ENCODE measurements at places on chromosomes 1 and 21.

DNA sequence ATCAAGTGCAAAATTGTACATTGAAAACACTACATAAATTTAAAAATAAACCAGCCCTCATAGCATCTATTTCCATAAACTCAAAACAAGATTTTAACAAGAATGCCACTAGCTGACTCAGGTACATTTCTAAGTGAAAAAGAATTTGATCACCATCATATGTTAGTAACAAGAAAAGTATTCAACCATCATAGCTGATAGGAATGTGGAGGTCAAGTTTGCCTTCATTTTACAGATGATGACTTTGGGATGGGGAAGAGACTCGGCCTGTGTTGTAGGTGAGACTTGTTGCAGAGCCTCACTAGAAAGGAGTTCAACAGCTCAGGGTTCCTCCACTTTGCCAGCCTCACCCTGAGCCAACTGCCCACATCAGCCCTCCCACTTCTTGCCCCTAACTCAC, 318.8 kb upstream of the FAM78B start:
- DNase-seq: no peak

GRCh38 chr1:243260221-243260880, 4.5 kb downstream of the SDCCAG8 start:
- no peak for DNase-seq

DNA sequence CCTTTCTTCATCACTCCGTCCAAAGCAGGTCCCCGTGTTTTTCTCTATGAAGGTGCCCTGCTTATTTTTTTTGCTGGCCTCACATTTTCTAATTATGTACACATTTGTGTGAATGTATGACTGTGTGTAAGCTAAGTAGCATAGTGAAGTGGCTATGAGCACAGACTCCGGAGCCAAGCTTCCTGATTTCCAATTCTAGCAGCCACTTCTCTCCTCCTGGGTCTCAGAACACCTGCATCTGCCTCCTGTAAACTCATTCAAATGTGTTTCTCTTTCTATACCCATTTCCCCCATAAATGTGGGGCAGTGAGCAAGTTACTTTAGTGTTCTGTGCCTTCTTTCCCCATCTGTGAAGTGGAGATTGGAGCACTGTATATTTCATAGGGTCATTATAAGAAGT, 2.1 kb downstream of the SLAMF6 start:
- DNase-seq: no peak

- DNase-seq: no peak
These were observed 8.2 kb upstream of the PIGK start for GRCh38 chr1:77227381-77227780.

DNA sequence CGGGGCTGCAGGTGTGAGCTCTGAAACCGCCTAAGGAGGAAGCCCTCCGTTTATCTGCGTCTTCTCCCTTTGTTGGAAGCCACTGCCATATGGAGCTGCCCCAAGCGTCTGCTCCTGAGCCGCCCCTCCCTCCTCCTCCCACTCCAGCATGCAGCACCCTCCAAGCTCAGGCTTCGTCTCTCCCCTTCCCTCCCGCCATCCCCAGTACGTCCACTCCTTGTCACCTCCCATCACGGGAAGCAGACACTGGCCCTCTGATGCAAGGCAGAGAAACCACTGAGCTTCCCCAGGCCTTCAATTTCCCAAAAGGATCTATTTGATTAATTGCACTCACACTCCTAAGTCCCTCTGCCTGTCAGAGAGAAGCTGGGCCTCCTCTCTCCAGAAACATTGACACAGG, 52.5 kb downstream of the NFASC start:
- DNase-seq: no peak

DNA sequence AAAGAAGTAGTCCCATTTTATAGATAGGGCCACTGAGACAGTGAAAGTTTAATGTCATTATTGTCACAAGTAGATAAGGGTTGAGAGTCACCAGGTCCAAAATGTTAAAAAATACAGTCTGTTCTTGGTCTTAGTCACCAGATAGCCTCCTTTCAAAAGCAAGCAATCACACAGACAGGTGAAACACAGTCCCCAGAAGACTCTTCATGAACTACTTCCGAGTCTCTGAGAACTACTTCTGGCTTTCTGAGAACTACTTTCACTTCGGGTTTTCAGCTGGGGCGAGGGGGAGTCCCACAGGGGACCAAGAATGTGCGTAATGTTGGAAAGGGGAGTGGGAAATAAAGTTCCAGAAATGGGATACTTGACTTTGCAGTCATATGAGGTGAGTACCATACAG, 143.2 kb downstream of the HHIPL2 start:
- DNase-seq: no peak

DNA sequence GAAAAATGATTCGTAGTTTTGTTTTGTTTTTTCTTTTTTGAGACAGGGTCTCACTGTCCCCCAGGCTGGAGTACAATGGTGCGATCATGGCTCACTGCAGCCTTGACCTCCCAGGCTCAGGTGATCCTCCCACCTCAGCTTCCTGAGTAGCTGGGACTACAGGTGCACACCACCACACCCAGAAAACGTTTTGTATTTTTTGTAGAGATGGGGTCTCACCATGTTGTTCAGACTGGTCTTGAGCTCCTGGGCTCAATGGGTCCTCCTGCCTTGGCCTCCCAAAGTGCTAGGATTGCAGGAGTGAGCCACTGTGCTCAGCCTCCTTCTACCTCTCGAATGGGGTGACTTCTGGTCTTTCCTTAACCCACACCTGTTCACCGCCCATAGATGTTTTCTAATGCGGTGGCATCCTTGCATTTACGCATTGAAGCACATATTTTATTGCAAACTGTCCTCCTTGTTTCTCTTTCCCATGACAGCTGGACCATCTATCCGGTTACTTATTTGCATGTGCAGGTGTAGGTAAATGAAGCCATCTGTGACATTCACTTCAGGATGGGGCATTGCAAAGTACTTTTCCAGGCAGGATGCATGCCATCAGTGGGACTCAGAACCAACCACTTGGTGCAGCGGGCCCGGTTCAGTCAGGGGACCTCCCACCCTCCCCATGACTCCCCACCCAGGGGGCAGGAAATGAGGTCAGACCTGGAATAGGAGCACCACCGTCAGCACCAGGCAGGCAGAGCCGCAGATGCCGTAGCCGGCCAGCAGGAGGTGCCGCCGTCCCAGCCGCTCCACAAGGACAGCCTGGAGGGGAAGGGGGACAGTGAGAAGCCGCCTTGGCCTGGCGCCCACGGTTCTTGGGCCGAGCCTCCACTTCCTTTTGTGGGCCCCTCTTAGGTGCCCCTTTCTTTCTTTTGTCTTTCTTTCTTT, 16.5 kb downstream of the SLC2A7 start:
- DNase-seq: no peak

DNA sequence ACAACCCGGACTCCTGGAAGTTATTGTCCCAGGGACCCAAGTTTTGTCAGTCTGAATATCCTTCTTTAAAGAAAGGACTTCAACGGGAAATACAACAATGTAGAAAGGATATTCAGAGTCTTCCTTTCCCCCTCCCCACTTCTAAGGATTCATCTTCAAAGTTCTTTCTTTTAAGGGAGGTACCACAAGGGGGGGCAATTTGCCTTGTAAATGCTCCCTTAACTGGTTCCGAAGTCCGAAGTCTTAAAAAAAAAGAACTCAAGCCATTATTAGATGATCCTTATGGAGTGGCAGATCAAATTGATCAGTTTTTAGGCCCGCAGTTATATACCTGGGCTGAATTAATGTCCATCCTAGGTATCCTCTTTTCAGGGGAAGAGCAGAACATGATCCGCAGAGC, 47.0 kb downstream of the SERINC2 start:
- DNase-seq: no peak

DNA sequence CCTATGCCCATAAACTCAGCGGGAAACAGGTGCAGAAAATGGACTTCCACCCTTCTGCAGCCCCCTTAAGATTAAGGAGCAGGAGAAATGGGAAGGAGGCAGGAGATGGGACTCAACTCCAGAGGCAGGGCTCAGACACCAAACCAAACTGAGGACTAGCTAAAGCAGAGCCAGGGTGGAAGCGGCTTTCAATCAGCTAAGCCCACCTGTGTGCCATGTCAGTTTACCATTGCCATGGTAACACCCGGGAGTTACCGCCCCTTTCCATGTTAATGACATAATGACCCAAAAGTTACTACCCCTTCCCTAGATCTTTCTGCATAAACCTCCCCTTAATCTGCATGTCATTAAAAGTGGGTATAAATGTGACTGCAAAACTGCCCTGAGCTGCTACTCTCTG, 653.5 kb downstream of the PTPRU start:
- no peak for DNase-seq

GRCh38 chr21:41973861-41974751, 20.3 kb upstream of the C2CD2 start:
- no peak for DNase-seq

GRCh38 chr1:36536727-36537126, 54.0 kb upstream of the CSF3R start:
- DNase-seq: no peak

- no peak for DNase-seq
These were observed 279.6 kb downstream of the TM2D1 start for GRCh38 chr1:61445269-61445825.

GRCh38 chr1:193270996-193271395, 84.6 kb upstream of the B3GALT2 start:
- DNase-seq: no peak

DNA sequence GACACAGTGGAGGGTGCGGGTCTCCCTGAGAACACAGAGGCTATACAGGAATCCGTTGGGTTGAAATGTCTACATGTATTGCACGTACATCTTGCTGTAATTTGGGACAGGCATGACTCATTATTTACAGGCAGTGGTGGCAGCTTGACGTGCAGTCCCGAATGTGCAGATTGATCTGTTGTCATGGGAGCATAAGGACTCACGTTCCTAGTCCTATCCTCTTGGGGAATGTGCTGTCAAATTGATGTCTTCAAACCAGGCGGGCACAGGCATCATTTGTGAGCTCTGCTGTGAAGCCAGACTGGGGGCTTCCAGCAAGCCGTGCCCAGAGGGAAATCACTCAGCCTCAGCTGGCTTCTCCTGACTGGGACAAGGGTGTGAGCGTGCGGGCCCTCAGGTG, 40.5 kb downstream of the S100B start:
- no peak for DNase-seq

DNA sequence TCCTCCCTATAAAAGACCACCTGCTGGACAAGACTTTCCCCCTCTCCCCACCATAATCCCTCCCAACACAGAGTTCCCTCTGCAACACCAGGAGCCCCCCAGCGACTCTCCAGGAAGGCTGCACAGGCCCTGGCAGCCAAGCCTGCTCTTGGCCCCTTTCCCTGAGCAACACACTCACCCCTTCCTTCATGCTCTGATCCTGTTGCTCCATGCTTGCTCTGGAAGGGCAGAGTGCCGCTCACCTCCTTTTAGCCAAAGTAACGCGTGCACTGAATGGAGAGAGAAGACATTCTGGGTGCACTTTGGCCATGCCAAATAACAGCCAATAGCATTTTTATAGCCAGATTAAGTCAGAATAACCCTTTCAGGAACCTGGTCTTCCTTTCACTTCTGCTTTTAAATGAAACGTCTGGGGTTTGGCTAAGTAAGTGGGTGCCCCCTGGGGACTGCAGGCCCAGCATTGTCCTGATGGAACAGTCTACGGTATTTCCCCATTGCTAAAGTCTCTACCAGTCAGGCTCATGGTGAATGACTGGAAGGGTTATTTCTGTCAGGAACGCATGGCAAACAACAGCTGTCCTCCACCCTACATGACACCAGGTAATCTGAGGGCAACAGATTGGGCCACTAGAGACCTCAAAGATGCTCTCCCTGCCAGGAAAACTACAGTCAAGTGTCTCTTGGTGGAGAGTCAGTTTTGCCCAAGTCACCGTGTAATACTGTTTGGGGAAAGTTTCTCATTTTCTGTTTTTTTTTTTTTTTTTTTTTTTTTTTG, at the start of gene SLC2A5:
Gene SLC2A5, minus strand, starts transcription at position 310 of the 775 bp plus-strand sequence. Its CDS starts 99 bp downstream, at position 211.
- no peak for DNase-seq

DNA sequence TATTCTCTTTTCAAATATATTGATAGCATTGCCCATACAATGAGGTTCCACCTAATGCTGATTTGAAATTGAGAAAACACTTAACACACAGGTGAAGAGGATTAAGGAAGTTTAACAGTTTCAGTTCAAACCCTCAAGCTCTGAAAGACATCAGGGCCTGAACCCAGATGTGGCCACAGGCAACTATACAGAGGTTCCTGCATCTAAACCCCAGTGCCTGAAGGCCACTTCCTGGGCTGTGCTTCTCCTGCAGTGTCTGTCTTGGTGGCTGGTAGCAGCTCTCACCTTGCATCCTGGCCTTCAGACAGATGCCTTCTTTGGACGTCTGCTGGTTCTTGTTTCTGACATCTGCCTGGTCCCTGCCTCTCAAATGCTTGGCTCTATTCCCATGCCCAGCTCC, 25.1 kb upstream of the NGF start:
- DNase-seq: no peak

DNA sequence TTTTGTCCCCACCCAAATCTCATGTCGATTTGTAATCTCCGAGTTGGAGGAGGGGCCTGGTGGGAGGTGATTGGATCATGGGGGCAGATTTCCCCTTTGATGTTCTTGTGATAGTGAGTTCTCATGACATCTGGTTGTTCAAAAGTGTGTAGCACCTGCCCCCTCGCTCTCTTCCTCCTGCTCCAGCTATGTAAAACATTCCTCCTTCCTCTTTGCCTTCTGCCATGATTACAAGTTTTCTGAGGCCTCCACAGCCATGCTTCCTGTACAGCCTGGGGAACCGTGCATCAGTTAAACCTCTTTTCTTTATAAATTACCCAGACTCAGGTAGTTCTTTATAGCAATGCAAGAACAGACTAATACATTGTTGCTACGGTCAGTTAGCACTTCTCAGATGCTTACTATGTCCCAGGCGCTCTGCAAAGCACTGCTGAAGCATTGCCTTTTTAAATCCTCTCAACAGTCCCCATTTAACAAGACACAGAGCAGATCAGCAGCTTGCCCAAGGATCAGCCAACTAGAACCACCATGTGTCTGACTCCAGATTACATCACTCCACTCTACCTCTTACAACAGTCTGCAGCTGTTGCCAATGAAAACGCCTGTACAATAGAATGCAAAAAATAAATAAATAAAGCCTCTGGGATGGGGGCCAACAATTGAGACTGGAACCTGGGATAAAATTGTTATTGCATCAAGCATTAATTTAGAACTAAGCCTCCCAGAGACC, 52.4 kb upstream of the USP1 start:
- DNase-seq: peak; percentile 45

- DNase-seq: no peak
These were observed 28.0 kb downstream of the ARHGAP29 start for GRCh38 chr1:94209425-94209824.

DNA sequence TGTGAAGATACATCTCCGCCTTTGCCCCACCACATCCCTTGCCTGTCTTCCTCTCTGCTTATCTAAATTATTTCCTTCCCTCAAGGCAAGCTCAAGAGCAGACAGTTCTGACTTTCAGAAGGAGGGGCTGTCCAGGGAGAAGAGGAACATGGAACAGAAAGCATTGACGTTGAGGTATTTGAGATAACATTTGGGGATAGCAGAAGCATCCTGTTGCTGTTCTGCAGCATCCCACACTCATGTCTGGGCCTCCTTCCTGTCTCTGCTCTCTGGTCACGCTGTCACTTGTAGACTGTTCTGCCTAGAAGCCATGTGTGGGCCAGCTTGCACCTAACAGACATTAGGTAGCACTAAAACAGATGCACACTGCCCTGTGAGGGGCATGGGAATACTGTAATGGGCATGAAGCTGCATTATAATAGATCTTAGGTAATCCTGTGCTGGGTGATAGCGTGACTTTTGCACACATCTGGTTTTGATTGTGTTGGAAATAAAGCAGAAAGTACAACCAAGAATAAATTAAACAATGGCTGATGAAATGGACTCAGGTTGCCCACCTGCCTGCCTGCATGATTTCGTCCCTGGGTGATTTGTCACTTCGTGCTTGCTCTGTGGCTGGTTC, 660 bp upstream of the RD3 start:
- DNase-seq: no peak

- DNase-seq: no peak
These were observed 702 bp upstream of the MAPKAPK2 start for GRCh38 chr1:206684003-206684402.
